CMK (cell line): ENCODE measurements at places on chromosomes 2 and 18.
A peak's percentile ranks its signal among the peaks of the same experiment; 100 is the strongest.

GRCh38 chr2:175463589-175464310 is 282.2 kb upstream of the ATP5MC3 start:
- no peak for DNase-seq

DNA sequence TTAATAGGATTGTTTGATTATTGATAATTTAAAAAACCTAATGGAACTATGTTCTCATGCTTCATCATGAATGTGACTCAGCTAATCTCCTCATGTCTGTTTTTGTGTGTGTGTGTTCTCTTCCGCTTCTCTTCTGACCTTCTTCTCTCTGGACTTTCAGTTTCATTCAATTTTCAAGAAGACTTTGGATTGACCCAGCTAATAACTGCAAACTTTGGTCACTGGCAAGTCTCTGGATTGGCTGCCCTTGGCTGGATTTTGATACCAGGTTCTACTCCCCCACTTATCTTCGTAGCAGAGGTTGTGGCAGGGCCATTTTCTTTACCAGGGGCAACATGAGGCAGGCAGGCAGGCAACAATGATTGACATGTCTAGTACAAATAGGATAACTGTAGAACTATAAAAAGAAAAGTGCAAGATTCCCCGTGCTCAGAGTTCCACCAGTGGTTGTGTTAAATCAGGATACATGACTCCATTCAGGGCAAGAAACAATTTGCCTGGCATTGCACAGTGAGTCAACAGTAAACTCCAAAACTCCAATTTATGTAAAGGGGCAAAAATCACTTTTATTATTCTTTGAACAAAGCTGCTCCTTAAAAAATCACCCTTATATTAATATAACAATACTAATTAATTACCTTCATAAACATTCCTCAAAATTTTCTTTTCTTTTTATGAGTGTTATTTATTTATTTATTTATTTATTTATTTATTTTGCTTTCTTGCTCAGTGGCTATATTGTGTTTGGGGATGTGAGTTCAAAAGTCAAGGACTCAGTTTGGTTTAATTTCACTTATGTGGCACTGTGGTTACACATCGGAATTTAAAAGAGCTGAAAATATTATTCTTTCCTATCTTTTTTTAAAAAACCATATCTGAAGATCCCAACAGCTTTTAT is 167.6 kb downstream of the RND3 start:
- DNase-seq, result no peak

GRCh38 chr2:26068602-26069298 is 34.9 kb downstream of the RAB10 start:
- DNase-seq, result peak; percentile 85

DNA sequence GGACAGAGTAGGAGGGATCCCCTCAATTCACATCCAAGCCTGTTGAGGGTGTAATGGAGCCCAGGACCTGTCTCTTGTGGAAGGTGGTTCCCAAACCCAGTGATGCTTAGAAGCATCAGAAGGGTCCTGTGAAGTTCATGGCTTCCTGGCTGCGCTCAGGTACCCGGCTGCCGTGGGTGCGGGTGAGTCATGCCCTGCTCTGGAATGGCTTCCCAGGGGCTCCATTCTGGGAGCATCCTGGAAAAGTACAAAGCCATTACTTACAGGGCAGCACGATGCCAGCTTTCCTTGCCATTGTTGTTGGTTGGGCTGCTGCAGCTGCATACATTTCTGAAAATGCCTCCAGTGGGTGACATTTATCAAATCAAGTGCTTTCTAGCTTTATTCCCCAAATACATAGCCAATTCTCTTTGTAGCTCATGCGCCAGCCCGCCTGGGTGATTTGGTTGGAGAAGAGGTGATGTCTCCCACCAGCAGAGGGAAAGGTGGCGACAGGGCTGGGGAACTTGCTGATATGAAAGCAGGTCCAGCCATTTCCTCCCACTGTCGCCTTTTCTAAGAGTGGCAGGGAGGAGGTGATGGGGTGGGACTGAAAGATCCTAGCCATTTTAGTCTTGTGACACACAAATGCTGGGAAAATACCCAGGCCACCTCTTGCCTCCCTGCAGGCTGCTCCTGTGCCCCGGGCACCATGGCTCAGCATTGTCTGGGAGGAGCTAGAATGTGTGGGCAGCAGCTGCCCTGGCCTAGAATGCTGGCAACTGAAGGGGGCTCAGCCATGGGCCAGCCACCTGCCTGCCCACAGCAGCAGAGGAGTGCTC is 65.9 kb upstream of the HPCAL1 start:
- DNase-seq, result no peak

- no peak for DNase-seq
Measured at GRCh38 chr2:38293152-38293865, 83.8 kb downstream of the ATL2 start.

DNA sequence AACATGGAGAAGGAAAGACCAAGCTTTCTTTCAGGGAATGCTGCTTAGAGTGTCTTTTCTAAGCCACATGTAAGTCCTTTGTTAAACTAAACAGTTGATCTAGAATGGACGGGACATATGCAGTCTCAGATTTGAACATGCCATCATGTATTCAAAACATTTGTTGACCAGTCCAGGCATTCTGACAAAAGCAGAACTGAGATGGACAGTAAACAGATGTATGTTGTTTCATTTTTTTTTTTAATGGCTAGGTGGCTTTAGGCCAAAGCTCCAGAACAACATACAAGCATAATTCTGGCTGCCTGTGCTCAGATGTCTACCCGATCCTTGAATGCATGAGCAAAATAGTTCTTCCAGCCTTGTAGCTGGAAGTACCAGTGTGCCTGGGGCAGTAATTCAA is 1211.4 kb upstream of the FAM98A start:
- DNase-seq, result no peak

GRCh38 chr2:208285853-208286252 is 19.8 kb downstream of the PIKFYVE start:
- DNase-seq, result no peak

DNA sequence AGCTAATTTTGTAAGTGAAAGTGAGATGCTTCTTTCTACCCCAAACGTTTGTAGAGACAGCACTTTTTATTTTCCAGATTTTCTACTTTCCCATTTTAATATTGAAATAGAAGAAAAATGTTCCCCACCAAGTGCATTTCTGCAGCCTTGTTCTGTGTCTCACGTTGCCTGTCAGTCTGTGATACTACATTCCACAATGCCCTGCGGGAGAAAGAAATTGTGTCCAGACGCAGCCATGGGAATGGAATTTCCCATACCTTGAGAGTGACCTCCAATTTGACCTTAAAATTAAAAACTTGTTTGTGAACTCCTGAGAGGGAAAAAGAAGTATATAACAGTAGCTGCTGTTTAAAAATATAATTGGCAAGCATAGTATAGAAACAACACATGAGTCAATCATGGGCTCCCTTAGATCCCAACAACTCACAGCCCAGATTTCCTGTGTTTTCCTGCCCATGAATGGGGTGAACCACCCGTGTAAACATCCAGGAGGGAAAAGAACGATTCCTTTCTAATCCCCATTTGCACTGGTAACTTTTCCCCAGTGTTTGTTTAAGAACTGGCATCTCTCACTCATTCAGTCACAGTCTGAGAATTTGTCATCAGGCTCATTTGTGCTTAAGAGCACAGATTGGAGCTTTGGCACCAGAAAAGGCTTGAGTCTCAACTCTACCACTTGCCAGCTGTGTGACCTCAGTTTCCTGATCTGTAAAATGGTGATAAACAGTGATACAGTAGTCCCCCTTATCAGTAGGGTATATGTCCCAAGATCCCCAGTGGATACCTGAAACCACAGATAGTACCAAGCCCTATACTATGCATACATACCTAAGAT is 166.1 kb upstream of the ZNF521 start:
- DNase-seq, result no peak

GRCh38 chr2:144477281-144477956 is 42.5 kb downstream of the ZEB2 start:
- no peak for DNase-seq

DNA sequence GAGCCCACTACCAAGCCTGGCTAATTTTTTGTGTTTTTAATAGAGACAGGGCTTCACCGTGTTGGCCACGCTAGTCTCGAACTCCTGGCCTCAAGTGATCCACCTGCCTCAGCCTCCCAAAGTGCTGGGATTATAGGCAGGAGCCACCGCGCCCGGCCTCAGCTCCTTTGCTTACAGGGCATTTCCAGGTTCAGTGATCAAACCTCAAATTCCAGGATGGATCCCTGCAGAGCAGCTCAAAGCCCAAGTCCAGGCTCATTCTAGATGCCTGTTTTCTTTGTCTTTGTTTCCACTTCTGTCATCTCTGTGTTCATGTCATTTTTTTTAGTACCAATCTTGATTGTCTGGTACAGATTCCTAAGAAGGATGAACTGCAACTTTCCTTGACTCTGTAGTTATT is 41.9 kb downstream of the TNFRSF11A start:
- DNase-seq, result no peak

- DNase-seq, result no peak
Measured at GRCh38 chr2:51995293-51995692, 963.4 kb upstream of the NRXN1 start.

GRCh38 chr2:39991298-39991697 is 212.2 kb upstream of the THUMPD2 start:
- DNase-seq, result no peak

- no peak for DNase-seq
Measured at GRCh38 chr2:85010404-85010803, 39.4 kb downstream of the KCMF1 start.

DNA sequence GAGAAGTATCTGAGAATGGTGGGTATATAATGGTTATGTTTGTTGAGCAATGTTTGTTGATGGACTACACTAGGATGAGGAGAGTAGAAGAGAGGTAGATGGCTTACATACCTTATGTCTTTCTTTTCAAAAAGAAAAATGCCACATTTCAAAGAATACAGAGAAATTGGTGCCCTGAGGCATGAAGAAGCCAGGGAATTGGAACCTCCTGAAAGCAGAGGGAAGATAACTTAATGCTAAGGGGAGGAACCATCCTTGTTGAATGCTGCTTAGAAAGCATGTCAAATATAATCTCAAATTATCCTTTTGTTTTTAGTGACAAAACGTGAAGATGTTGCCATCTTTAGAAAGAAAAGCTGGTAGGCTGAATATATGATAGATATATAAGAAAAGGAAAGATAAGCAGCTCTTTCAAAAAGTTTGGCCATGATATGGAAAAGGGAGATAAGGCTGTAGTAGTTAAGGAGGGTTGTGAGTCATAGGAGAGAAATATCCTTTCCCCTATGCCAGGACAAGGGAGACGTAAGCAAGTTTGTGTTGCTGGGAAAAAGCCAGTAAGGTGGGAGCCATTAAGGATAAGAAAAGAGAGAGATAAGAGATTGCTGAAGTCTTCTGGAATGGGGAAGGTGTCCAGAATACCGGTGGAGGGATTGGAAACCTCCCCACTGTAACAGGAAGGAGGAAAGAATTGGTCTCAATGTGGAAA is 66.3 kb downstream of the SCN2A start:
- DNase-seq, result no peak

GRCh38 chr2:143433251-143433650 is 304.0 kb downstream of the ARHGAP15 start:
- DNase-seq, result no peak

DNA sequence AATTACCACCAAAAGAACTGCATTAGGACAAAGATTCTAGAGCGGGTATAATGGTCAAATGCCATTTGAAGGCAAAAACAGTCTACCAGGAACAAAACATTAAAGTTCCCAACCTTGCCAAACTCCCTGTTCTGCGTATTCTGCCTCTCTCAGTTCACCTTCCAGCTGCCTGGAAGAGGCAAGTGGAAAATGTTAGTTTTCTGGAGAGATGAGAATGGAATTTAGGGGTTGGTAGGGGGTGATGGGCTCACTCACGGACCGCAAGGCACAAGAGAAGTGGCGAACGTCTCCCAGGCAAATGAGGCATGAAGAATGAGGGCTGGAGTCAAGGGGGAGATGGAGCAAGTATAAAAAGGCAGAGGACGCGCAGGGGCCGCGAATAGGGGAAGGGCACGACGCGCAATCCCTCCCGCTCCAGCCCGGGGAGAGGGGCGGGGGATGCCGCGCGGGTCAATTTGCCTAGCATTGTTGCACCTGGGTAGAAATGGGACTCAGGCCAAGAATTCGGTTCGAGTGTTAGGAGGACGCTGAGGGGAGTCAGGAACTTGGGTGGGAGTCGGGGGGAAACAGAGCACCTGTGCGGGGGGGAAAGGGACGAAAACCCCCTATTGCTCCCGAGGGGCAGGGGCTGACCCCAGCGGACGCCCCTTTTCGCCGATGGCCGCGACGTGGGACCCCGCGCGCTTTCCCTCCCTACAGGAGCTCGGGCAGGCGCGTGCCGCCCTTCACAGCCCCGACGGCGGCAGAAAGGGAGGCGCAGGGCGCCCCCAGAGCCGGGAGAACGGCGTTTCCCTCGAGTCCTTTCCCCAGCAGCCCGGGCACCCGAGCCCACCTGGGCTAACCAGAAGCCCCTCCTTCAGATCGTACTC is 573 bp downstream of the PAIP2B start:
- DNase-seq, result no peak

DNA sequence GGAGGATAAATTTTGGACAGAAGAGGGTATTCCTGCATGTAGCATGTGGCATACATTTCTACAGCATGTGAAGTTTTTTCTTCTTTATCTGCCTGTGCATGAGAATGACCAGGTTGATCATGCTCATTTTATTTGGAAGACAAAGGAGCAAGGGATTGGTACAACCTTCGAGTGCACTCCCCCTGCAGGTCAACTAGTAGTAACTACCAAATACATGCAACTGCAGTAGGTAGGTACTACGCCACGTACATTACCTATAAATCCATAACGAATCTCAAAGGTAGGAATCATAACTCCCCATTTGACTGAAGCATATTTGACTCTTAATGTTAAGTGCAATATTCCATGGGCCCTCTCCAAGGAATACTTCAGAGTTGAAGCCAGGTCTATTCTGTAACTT is 763.9 kb downstream of the TSN start:
- DNase-seq, result no peak

GRCh38 chr18:11578799-11579198 is 30.6 kb upstream of the SLC35G4 start:
- DNase-seq, result no peak

DNA sequence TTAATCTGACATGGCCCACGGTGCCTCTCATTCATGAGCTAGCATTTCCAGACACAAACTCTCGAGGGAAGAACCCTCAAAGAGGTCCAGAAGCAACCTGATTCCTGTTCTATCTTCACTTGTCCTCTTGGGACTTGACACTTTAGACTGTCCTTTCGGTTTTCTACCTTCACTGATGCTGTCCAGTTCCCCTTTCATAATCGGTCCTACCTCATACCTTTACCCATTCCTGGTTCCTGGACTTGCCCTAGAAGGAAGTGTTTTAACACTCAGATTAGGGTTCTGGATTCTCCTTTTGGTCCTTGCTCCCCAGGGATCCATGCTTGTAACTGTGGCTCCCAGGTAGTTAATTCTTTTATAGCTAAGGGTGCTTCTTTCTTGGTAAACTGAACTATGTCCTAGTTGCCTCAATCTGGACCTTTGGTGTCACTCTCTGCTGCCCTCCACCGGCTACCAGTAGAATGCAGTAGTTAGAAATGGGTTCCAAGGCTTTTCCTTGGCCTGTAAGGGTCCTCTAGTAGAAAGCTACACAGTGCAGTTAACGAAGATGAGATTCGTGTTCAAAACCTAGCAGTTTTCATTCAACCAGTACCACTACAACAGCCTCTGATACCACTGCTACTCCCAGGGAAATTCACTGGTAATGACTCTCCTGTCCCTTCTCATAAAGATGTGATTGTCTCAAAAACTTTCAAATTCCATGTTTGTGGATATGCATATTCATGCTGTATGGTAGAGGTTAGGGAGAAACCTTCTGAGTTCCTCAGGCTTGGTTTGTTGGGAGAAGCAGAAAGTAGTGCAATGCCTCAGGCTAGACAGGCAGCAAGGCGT is 178.1 kb upstream of the CYP26B1 start:
- DNase-seq, result no peak
